ENCODE measurements at places on chromosomes 1 and 21. TPM values are rescaled to one million over a fixed set of nuclear protein-coding genes. Genes with fewer than 3 reads are reported as not detected.

Gene NBPF14
- 9.4 TPM for total RNA-seq

Gene CFAP126
- not detected for total RNA-seq

Gene CGN
- 1.8 TPM for total RNA-seq

Gene NSL1
- 40.3 TPM for total RNA-seq

Gene THAP3
- 22.1 TPM for total RNA-seq

Gene MLLT11
- 4.4 TPM for total RNA-seq

Gene PLCH2
- 0.80 TPM for total RNA-seq

Gene SLC35F3
- total RNA-seq, result 9.0 TPM

Gene NMNAT2
- total RNA-seq, result not detected

Gene TTLL10
- total RNA-seq, result not detected

Gene C1orf226
- total RNA-seq, result 0.04 TPM

Gene LRRN2
- not detected for total RNA-seq

Gene ADCY10
- total RNA-seq, result not detected

Gene TMEM269
- 0.13 TPM for total RNA-seq

Gene CD1C
- 1.3 TPM for total RNA-seq

Gene IKBKE
- total RNA-seq, result 16.9 TPM

Gene GALNT2
- 66.2 TPM for total RNA-seq

Gene OR2T29
- not detected for total RNA-seq

Gene C8B
- not detected for total RNA-seq

Gene THBS3
- total RNA-seq, result 7.0 TPM

Gene MAP1LC3C
- total RNA-seq, result not detected

Gene VWA5B1
- total RNA-seq, result not detected

Gene SPRR3
- total RNA-seq, result not detected

Gene TEKT2
- total RNA-seq, result not detected

Gene UBIAD1
- 41.2 TPM for total RNA-seq

Gene HSD11B1
- total RNA-seq, result 1.7 TPM

Gene SPRR1A
- not detected for total RNA-seq

Gene DNMT3L
- total RNA-seq, result not detected

Data from activated CD8-positive, alpha-beta memory T cell treated with anti-CD3 and anti-CD28 coated beads for 36 hours (primary cell).